Stimulated activated CD4-positive, alpha-beta T cell treated with anti-CD3 and anti-CD28 coated beads, Interleukin-15, amount 100 ng/mL, for 48 hours (primary cell): ENCODE measurements at places on chromosomes 4 and X.

GRCh38 chr4:6910340-6910959 is 824 bp downstream of the TBC1D14 start:
- no peak for DNase-seq

- DNase-seq, result no peak
These were observed 4.2 kb upstream of the NOCT start for GRCh38 chr4:139011225-139011950.

GRCh38 chr4:168129046-168129772 is 36.9 kb downstream of the ANXA10 start:
- DNase-seq, result no peak

DNA sequence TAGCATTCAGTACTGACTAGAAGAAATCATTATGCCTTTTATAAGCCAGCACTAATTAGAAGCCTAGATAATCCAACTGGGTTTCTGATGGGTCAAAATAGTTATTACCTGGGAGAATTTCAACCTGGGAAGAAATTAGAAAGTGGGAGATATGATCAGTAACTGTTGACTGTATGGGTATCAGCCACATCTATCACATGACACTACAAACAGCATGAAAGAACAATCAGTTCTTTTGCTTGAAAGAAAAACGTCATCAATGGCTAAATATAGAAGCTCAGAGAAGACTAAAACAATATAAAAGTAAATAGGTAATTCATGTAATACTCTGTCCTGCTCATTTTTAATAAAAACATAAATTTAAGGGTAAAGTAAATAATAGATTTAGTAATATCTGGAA is 145.1 kb downstream of the CAMK2D start:
- no peak for DNase-seq

DNA sequence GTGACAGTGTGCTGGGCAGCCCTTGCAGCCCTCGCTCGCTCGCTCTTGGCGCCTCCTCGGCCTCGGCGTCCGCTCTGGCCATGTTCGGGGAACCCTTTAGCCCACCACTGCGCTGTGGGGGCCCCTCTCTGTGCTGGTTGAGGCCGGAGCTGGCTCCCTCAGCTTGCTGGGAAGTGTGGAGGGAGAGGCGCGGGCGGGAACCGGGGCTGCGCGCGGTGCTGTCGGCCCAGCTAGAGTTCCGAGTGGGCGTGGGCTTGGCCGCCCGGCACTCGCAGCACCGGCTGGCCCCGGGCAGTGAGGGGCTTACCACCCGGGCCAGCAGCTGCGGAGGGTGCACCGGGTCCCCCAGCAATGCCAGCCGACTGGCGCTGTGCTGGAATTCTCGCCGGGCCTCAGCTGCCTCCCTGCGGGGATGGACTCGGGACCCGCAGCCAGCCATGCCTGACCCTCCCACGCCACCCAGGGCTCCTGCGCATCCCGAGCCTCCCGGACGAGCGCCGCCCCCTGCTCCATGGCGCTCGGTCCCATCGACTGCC is 770.1 kb upstream of the GALNTL6 start:
- DNase-seq, result no peak
